ENCODE measurements at places on chromosomes 11 and 22. TPM values are rescaled to one million over a fixed set of nuclear protein-coding genes. Genes with fewer than 3 reads are reported as not detected.
A peak's percentile ranks its signal among the peaks of the same experiment; 100 is the strongest.

DNA sequence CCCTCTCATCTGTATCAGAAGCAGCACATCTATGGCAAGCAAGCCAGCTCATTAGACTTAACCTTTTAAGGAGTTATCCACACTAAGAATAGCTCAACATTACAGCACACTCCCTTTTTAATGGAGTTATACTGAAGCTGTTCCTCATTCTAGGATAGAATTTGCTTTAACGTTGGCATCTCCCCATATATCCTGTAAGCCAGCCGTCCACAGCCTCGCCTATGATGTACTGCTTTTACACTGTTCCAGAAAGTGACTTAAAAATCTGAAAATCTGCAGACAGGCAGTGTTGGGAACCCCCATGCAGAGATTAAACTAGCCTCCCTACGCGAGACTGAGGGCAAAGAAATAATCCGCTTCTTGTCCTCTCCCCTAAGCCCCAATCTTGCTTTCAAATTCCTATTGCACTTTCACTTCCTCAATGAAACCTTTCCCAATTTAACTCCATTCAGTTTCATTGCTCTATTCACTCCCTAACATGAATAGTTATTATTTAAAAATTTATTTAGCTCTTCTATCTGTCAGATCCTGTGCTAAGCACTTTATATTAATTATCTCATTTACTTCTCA lies 225.0 kb downstream of the BLID start:
- H3K4me3 ChIP-seq = no peak overlapping the region
- DNase-seq = no peak
- peaks cover 18% of the 10 kb centered on the region for H3K4me1 ChIP-seq
- no peaks in the 10 kb centered on the region for H3K27me3 ChIP-seq
- H3K27ac ChIP-seq = no peak overlapping the region
- no peaks in the 10 kb centered on the region for H3K36me3 ChIP-seq

DNA sequence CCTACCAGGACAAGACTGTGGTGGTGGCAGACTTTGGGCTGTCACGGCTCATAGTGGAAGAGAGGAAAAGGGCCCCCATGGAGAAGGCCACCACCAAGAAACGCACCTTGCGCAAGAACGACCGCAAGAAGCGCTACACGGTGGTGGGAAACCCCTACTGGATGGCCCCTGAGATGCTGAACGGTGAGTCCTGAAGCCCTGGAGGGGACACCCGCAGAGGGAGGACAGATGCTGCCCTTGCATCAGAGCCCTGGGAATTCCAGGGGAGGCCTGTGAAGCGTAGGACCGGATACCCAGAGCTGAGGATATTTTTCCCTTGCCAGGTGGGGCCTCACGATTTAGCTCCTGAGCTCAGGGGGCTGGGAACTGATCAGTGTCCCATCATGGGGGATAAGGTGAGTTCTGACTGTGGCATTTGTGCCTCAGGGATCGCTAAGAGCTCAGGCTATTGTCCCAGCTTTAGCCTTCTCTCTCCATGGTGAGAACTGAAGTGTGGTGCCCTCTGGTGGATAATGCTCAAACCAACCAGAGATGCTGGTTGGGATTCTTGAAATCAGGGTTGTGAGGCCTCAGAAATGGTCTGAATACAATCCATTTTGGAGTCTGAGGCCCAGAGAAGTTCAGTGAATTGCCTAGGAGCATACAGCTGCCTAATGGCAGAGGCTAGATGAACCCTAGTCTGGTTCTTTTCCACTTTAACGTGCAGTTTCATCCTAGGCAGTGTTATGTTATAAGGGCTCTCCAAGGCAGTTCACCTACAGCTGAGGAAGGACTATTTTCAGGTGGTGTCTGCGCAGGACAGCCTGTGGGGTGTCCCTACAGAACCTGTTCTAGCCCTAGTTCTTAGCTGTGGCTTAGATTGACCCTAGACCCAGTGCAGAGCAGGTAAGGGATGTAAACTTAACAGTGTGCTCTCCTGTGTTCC lies 19.5 kb downstream of the PIK3IP1 start:
- no peak overlapping the region for H3K4me3 ChIP-seq
- H3K27me3 ChIP-seq = no peaks in the 10 kb centered on the region
- no peak overlapping the region for H3K27ac ChIP-seq
- peaks cover 85% of the 10 kb centered on the region for H3K36me3 ChIP-seq

DNA sequence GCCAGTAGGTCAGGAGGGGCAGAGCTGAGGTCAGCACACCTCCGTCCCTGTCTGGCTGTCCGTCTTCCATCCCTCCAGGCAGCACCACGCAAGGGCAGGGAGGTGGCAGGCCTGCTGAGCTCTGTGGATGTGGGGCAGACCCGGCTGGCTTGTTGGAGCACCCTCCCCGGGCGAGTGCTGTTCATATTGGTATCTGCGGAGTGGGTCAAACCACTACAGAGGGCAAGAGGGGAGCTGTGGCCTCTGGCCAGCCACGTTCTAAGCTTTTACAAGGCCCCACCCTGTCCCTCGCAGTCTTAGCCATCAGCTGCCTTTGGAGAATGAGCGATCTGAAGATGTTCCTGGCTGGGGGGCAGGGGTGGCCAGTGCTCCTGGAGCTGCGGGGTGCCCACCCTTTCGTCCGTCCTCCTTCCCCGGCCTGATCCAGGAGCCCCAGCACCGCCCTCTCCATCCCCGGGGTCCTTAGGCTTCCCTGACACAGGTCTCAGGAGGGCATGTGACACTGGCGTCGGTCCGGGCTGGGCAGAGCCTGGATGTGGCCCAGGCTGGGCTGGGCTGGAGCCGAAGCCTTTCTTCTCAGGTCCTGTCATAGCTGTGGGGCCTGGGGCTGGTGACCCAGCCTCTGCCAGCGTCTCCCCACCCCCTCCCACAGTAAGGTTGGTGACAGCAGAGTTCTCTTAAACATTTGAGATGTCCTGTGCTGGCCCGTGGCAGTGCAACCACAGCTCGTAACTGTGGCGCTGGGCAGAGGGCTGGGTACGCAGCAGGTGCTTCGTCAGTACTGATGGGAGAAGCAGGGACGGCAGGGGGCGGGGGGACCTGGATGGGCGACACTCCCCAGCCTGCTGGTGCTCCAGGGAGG lies 31.7 kb upstream of the GRAMD4 start:
- H3K27me3 ChIP-seq = no peaks in the 10 kb centered on the region
- H3K27ac ChIP-seq = no peak overlapping the region
- DNase-seq = peak; percentile 51
- no peak overlapping the region for H3K4me3 ChIP-seq
- H3K36me3 ChIP-seq = no peaks in the 10 kb centered on the region

DNA sequence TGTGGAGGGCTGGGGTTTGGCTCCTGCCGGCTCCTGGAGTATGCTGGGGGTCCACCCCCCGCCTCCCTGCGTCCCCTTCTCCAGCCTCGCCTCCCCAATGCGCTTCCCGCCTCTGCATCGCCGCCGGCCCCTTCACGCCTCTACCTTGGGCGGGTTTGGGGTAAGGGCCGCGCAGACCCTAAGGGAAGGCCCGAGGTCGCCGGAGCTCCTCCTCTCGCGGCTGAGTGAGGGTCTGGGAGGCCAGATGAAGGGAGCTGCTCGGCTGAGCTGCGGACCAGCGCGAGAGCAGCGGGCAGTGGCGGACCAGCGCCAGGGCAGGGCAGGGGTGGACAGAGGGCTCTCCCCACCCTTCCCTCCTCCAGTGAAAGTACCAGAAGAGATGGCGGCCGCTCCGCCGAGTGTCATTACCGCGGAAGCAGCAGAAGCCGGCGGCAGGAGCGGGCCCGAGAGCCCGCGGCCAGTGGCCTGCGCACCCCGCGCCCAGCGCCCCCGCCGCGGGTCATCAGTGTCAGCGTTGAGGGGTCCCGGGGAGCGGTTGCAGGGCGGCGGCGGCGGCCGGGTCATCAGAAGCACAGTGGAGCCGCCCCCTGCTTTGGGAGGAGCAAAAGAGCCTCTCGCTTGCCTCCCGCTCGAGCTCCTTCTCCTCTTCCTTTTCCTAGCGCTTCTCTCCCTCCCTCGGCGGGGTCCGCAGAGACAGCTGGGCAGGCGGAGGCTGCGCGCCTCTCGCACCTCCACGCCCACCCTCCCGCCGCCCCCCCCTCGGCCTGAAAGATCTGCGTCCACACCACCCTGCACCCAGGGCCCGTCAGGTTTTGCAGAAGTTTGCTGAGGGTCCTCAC lies 255.6 kb upstream of the CADM1 start:
- peak; percentile 55 for DNase-seq
- peak overlapping the region; percentile 31 for H3K27ac ChIP-seq
- peaks cover 13% of the 10 kb centered on the region for H3K27me3 ChIP-seq
- peak overlapping the region; percentile 72 for H3K4me3 ChIP-seq
- H3K4me1 ChIP-seq = peaks cover 15% of the 10 kb centered on the region

DNA sequence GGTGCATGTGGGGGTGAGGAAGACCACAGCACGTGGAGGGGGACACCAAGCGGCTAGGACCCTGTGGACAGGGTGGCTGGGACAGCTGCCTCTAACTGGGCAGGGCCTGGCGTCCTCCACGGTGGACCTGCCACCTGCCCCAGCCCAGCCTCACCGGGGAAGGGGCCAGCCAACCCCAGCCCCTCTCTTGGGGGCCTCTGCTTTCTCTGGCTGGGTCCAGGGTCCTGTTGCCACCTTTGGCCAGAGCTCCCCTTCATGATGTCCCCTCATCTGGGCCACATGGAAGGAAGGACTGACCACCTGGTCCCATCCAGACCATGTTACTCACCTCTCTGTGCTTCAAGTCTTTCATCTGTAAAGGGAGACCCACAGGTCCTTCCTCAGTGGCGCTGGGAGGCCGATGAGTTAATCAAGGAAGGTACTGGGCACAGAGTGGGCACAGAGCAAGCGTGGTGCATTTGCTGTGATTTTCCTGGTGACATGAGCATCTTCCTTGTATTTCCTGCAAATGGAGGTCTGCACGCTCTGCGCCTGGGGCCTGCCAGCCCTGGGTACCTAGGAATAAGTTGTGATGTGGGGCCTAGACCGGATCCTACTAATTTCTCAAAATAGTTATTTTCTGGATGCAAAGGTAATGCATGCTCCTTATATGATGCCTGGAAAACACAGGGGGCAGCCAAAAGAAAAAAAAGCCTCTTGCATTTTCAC lies 538.4 kb downstream of the TBC1D22A start:
- H3K27me3 ChIP-seq = no peaks in the 10 kb centered on the region
- no peaks in the 10 kb centered on the region for H3K36me3 ChIP-seq
- H3K4me1 ChIP-seq = no peaks in the 10 kb centered on the region
- no peak for DNase-seq
- no peak overlapping the region for H3K27ac ChIP-seq
- H3K4me3 ChIP-seq = no peak overlapping the region

DNA sequence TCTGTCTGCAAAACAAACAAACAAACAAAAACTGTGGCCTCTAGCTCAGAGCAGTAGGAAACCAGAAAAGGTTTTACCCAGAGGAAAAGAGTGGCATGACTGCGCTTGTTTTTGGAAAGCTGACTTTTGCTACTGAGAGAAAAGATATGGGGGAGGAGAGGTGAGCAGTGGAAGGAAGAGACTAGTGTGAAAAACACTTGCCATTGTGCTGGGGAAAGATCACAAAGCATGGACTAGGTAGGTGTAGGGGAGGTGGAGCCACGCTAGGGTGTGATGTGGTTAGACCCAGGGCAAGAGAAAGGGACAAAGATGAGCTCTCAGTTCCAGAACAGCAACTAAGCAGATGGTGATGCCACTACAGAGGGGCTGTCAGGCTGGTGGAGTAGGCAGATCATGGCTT lies 319.2 kb downstream of the LARGE1 start:
- no peak for DNase-seq
- H3K4me3 ChIP-seq = no peak overlapping the region
- H3K36me3 ChIP-seq = no peaks in the 10 kb centered on the region

DNA sequence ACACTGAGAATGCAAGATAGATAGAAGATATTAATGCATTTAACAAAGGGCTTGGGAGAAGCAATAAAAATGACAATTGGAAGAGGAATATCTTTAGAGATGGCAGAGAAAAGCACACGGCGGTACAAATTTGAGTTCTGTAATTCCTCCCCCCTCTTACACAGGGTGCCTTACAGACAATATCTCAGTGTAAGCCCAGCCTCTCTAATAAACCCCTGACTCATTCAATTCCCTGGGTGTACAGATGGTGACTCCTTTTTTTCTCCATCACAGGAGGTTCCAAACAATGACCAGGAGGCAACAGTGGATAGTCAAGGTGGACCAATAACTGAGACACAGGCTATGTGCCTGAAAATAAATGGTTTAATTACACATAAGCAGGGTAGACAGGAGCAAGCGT lies 598.6 kb downstream of the OPCML start:
- H3K36me3 ChIP-seq = no peaks in the 10 kb centered on the region
- no peak overlapping the region for H3K4me3 ChIP-seq
- no peaks in the 10 kb centered on the region for H3K27me3 ChIP-seq
- H3K27ac ChIP-seq = no peak overlapping the region

- no peak overlapping the region for H3K4me3 ChIP-seq
- no peaks in the 10 kb centered on the region for H3K27me3 ChIP-seq
- no peak for DNase-seq
- H3K27ac ChIP-seq = no peak overlapping the region
Measured at GRCh38 chr11:118602331-118602730, 5.1 kb upstream of the PHLDB1 start.

GRCh38 chr11:73585834-73586575 lies 11.9 kb downstream of the FAM168A start:
- no peak overlapping the region for H3K27ac ChIP-seq
- DNase-seq = no peak
- H3K4me1 ChIP-seq = no peaks in the 10 kb centered on the region
- no peaks in the 10 kb centered on the region for H3K27me3 ChIP-seq
- peaks cover 4% of the 10 kb centered on the region for H3K36me3 ChIP-seq

Gene POTEH
- not detected for total RNA-seq

- no peak for DNase-seq
- H3K27me3 ChIP-seq = no peaks in the 10 kb centered on the region
- H3K36me3 ChIP-seq = no peaks in the 10 kb centered on the region
Measured at GRCh38 chr11:82176365-82176764, 557.3 kb downstream of the FAM181B start.

DNA sequence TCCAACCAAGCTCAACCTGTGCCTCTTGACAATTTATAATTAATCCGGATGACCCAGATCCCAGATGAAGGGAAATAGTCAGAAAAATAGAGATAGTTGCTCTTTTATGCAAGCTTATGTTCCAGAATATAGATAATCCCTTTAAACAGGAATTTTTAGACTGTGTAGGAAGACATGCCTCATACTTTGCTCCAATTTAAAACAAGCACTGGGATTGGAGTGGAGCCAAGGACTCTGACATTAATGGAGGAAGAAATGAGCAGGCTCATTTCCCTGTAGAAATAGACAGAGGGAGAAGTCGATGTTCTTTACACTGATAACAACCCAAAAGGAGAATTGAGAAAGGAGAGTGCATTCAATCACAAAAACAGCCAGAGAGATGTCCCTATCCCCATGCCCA lies 70.1 kb upstream of the LRRC55 start:
- no peaks in the 10 kb centered on the region for H3K36me3 ChIP-seq
- H3K27ac ChIP-seq = no peak overlapping the region
- H3K4me1 ChIP-seq = no peaks in the 10 kb centered on the region
- DNase-seq = no peak
- no peak overlapping the region for H3K4me3 ChIP-seq

- H3K36me3 ChIP-seq = no peaks in the 10 kb centered on the region
- H3K4me1 ChIP-seq = peaks cover 39% of the 10 kb centered on the region
- peak overlapping the region; percentile 30 for H3K4me3 ChIP-seq
Measured at GRCh38 chr11:1832211-1832919, 2.4 kb upstream of the SYT8 start.

Gene TBX1
- 13.5 TPM for total RNA-seq

Gene UPK3A
- total RNA-seq = not detected

All from lower lobe of right lung (tissue), 2 donors.